Activated gamma-delta T cell treated with Interleukin-2 at 50 U/mL for 16 hours (primary cell): ENCODE measurements at places on chromosomes 2 and 18.

DNA sequence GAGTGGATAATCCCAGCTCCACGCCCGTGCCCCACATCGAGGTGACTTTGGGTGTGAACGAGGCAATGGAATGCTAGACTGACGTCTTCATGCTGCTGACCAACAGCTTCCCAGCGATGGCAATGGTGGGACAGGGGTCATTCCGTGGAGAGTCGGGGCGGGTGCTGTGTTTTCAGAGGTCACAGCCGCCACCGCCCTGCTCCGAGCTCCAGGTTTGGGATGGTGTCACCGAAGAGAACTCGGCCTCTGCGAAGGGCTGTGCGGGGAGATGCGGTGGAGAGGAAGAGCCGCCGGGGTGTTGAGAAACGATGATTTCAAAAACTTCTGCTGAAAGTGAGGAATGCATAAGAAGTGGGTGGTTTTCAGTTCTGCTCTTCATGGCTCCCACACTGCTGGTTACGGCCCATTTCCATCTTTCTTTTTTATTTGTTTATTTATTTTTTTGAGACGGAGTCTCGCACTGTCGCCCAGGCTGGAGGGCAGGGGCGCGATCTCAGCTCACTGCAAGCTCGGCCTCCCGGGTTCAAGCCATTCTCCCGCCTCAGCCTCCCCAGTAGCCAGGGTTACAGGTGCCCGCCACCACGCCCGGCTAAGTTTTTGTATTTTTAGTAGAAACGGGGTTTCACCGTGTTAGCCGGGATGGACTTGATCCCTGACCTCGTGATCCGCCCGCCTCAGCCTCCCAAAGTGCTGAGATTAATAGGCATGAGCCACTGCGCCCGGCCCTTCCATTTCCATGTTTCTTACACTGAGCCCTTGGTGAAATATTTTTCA lies 142.6 kb downstream of the RTP5 start:
- DNase-seq, result no peak

GRCh38 chr2:29715655-29716054 lies 205.7 kb downstream of the ALK start:
- no peak for DNase-seq

DNA sequence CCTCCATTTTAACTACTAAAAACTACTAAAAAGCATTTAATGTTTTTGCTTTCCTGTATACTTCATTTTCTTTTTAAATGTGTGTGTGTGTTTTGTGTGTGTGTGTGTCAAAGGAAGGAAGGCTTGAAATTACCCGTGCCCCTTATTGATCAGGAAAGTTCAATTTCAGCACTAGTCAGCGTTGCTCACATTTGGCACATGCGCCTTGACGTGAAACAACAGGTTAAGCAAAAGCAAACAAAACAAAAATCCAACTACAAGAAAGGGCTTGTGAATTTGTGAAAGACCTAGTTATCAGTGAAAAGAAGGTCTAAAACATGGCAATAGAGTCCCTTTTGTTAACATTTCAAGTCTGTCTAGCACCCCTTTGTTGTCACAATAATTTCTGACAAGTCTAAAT lies 72.5 kb downstream of the KCNH7 start:
- no peak for DNase-seq

DNA sequence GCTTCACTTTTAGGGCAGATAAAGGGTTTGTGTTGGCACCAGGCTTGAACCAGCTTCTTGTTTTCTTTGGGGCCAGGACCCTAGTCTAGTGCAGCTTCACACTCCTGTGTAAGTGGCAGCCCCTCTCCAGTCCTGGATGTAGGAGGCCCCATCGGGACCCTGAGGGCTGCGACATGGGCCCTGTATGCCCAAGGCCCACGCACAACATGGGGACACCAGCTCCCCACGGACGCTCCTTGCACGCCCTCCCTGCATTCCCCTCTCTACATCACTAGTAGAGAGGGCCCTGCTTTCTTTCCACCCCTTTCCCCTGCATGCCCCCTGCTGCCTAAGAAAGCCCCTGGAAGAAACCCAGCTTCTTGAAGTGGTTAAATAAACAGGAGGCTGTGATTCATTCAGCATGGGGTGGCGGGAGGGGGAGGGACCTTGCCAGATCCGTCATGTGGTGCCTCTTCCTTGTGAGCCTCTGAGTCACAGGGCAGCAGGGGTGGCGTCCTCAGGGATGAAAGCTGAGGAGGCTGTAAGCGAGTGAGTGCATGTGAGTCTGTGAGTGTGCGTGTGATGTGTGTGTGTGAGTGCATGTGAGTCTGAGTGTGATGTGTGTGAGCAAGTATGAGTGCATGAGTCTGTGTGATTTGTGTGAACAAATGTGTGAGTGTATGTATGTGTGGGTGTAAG lies 42.5 kb downstream of the COPS8 start:
- peak; percentile 4 for DNase-seq

- peak; percentile 69 for DNase-seq
Measured at GRCh38 chr2:28348149-28348567, 44.5 kb upstream of the FOSL2 start.

DNA sequence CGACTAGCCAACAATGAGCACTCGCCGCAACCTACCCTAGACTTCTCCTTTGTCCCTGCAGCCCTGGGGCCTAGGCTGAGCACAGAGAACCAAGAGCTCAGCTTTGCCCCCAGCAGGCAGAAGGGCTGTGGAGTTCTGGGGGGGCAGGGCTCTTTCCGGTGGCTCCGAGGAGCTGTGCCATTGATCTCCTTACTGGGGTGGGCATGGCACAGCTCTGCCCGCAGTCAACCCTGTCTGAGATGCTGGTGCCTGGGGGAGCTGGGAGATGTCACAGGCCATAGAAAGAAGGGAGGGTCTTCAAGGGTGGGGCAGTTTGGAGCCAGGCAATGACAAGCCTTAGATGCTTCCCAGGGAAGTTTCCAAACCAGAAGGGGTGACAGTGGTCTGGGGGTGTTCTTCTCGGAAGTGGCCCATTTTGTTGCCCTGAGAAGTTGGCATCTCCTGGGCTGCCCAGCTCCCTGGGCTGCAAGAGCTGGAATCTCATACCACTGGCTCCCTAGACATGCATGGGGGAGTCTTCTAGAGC lies 14.1 kb upstream of the GPR55 start:
- no peak for DNase-seq

- DNase-seq, result no peak
Measured at GRCh38 chr2:191636586-191636985, 41.4 kb upstream of the NABP1 start.

- DNase-seq, result no peak
Measured at GRCh38 chr2:202127687-202128331, 54.8 kb downstream of the KIAA2012 start.

DNA sequence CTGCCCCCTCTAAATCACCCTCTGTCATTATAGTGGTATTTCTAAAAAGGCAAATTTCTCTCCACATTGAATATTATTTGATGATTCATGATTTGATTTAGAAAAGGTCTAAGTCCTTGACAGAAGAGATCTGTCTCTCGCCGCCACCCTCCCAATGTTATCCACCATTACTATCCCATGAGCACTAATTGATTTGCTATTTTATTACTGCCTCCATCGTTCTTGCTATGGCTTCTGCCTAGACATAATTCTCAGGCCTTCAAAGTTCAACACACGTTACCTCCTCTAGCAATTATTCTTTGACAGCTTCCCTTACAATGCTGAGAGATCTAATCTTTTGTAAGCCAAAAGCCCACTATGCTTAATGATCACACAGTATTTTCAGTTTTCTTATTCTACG lies 507.0 kb upstream of the CHAC2 start:
- DNase-seq, result no peak

DNA sequence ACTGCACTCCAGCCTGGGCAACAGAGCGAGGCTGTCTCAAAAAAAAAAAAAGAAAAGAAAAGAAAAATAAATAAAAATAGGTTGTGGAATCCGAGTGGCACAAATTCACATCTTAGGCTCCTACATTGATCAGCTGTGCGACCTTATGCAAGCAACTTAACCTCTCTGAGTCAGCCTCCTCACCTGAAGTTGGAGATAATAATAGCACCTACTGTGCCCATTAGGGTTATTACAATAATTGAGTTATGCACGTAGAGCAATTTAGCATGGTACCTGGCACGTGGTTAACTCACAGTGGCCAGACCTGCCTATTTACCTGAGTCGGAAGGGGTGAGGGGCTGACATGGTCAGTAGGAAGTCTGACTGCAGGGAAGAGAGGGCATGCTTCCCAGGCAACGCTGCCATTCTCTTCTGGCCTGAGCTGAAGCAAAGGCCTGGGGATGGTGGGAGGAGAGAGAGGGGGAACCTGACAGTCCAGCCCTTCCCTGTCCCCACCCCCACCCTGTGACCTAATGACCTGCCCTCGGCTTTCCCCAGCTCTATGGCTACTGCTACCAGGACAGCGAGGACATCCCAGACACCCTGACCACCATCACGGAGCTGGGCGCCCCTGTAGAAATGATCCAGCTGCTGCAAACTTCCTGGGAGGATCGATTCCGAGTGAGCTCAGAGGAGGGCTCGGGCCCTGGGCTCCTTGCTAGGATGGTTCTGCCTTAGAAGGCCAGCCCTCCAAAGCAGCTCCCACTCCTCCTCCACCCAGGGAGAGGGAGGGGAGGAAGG lies 5.1 kb downstream of the PKDCC start:
- DNase-seq, result no peak

- DNase-seq, result no peak
Measured at GRCh38 chr2:32697156-32697555, 69.3 kb downstream of the TTC27 start.

DNA sequence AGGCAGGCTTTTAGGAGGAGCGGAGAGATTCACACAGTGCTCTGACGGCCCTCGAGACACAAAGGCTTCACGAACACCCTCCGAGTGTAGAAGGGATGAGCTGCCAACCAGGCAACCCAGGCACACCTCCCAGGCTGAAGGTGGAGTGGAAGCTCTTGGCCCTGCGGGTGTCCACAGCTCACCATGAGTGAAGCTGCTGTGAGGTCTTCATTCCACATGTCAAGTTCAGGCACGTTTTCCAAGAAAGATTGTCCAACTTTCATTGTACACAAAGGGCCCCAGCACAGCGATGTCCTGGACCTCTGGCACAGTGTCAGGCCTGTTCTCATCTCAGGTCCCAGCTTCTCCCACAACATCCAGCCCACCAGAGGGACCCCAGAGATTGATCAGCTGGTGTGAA lies 13.4 kb downstream of the PARD6G start:
- DNase-seq, result no peak

- DNase-seq, result no peak
Measured at GRCh38 chr2:121716126-121716525, 20.5 kb downstream of the NIFK start.

DNA sequence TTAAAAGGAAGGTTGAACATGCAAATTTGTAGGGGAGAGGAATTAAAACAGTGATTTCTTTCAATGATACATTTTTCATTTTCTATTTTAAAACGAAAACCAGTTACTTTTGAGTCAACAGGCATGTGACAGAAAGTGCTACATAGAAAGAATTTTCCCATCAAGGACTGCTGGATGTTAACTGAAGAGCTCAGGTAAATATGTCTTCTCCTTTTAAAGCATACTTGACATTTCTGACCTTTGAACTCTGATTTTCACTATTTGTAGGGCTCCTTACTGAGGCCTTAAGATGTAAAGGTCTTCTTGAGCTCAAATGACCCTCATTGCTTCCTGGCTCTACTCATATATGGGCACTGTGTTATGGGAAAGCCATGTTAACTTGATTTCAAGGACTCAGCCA lies 32.4 kb downstream of the FIGN start:
- DNase-seq, result no peak

DNA sequence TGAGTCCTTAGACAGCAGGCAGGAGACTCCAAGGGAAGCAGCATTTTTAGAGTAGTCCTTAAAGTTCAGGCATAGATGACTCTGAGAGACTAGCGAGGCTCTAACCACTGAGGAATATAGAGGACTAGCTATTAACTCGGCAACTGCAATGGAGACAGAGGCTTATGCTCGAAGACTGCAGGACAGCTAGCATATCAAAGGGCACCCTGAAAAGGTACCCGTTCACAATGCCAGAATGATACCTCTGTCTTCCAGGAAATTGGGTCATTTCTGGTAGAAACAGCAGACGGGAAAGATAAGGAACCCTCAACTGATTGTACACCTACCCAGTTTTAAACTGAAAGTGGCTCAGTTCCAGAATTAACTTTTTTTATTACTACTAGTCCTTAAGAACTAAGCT lies 1204.0 kb upstream of the ZEB2 start:
- DNase-seq, result no peak

- peak; percentile 77 for DNase-seq
Measured at GRCh38 chr2:101253013-101253702, 472 bp downstream of the CNOT11 start.

DNA sequence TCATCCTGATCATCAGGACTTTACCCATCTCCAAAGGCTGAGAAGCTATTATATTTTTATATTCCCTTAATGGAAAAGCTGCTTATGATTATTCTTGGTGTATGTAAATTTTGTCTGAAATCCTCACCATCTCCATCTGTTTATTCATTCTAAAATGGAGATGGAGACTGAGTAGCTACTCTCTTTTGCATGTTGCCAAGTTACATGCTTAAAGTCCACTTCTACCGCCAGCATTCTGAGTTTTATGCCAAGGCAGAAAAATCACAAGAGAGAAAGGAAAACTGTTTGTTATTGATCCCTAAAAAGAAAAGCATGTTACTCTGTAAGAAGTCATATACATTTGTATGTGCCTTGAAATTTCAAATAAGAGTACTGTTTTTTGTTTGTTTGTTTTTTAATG lies 94.4 kb upstream of the NOSTRIN start:
- DNase-seq, result no peak

DNA sequence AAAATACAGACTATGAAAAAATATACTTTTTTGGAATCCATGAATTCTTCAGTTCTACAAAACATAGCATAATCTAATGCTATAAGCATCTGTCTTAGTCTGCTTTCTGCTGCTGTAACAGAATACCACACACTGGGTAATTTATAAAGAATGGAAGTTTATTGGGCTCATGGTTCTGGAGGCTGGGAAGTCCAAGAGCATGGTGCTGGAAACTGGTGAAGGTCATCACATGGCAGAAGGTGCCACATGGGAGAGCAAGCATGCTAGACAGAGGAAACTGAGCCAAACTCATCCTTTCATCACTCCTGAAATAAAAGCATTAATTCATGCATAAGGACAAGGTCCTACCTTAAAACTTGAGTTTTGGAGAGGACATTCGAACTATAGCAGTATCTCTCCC lies 26.6 kb upstream of the NOSTRIN start:
- DNase-seq, result no peak

- no peak for DNase-seq
Measured at GRCh38 chr2:10046931-10047330, 3.6 kb downstream of the KLF11 start.

DNA sequence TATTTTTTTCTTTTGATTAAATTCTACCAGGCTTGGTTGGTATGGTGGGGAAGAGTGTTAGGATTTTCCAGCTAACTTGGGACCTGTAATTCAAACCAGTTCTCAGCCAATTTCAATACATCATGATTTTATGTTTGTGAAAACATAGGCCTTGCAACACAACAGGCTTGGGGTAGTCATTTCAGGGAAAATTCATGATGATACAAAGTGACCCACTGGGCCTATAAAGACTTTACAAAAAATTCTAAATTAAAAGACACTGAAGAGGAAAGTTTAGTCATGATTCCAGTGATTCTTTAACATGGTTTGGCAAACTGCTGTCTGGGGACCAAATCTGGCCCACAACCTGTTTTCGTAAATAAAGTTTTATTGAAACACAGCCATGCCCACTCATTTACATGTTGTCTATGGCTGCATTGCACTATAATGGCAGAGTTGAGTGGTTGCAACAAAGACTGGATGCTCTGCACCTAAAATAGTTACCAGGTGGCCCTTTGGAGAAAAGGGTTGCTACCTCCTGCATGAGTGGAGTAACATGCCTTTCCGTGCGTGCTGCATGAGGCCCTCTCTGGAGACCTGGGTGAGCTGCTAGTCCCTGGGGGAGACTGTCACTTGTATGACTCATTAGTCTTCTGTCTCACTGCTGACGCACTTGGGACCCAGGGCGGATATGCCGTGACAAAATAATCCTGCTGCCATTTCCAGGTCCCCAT lies 73.6 kb downstream of the NPAS2 start:
- no peak for DNase-seq
